T-helper 22 cell (primary cell): ENCODE measurements at places on chromosomes 16 and 17.

DNA sequence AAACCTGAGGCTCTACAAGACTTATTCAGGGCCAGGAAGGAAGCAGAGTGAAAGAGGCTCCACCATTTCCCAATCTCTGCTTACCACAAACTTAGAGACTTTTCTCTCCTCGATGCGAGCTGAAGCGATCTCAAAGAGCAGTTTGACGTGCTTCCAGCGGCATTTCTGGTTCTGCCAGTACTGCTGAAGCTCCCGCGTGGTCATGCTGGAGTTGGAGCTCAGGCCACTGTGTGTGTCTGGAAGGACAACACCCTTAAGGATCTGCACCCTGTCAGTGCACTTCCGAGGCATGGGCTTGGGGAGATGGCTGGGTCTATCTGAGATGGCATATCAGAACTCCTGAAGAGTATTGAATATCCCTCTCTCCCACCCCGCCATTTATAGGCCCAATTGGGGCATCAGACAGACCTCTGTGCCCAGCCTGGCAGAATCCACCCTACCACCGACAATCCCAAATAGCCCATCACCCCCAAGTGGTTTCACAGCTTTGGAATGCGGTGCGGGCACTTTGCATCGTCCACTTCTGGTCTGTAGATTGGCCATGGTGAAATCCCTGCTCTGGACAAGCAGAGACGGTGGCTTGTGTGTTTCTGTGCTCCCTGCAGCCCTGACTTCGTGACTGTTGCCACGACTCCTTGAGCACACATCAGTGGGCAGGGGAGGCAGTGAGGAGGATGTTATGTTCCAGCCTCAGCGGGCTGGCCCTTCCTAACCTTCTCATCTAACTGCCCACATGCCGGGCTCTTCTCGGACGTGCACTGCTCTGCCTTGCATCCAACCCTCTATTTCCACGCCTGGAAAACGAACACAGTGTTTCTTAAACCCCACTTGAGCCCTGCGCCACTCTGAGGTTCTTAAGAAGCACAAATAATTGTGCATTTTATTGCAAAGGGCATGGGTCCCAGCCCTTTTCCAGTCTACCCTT lies 5.2 kb downstream of the SNX20 start:
- no peak for DNase-seq

DNA sequence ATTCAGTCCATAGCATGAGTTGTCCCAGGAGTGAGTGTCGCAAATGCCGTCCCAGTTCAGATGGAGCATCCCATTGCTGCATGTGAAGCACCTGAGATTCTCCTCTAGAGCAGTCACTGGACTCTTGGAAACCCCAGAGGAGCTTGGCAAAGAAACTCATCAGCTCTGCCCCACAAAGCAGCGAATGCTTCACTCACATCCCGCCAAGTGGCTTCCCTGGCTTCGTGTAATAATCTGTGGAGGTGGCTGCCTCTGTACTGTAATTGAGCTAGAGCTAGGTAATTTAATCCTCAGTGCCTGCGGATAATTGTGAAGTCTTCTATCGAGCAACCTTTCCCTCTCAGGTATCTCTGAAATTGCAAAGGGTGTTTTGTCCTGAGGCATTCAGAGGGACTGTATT lies 107.1 kb downstream of the SNX29 start:
- DNase-seq: no peak

DNA sequence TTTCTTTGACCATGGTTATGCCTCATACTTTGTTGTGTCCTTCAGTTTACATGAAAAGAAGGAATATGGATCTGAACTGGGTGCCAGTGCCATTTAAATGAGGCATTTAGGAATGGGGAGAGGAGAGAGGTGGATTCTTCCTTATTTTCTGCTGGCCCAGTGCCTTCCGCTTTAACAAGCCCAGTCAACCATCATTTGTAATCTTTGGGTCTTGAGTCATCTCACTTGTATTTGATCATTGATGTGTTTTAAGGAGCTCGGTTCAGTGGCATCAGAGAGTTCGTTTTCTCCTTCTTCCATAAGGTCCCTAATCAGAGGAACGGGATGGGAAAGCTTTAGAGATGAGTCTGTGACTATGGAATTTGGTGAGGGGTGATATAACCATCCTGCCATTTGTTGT lies 334.9 kb downstream of the WWOX start:
- DNase-seq: no peak

- DNase-seq: no peak
Measured at GRCh38 chr17:64296246-64296645, 33.2 kb upstream of the TEX2 start.

DNA sequence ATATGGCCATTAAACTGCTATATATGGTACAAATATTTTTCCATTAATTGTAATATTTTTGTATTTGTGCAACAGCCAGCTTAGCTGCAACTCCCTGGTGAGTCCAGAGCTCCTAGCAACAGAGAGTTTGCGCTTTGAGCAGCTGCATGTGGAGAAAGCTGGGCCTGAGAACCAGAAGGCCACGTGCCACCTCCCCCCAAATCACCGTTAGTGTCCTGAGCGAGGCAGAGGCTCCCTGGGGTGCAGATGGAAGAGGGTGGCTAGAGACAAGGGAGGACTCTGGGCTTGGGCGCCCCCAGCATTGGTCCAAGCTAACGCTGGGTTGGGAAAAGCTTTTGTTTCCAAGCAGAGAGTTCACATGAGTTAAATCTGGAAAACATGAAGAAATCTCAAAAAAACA lies 41.6 kb downstream of the HSBP1 start:
- DNase-seq: no peak

DNA sequence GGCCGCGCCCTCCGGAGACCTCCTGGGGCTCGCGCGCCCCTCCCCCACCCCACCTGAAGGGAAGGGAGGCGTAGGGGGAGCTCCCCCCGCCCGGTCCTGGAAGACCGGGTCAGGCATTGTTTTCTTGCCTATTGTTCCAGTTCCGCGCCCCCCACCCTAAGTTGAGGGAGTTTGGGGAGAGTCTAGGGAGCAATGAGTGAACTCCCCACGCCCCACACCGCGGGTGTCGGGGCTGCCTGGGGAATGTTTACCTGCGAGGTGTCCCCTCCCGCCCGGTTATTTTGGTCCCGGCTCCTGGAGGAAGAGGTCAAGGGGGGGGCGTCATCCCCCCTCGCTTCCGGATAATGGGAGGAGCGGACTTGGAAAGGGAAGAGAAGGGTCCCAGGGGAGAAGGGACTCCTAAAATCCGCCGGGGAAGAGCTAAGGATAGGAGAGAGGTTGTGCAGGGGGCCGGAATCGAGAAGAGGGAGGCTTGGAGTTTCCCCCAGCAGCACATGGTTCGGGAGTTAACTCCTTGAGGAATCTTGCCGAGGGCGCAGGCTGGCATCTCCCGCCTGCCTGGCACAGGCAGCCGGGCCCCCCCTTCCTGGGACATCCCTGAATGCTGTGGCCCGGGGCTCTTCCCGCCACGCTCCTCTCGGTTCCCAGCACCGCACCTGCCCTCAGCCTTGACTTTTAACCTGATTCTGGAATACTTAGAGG lies 881 bp downstream of the MLLT6 start:
- no peak for DNase-seq

GRCh38 chr17:10115536-10115932 lies 82.9 kb downstream of the GAS7 start:
- DNase-seq: no peak

GRCh38 chr17:62692159-62692651 lies 64.7 kb downstream of the MRC2 start:
- DNase-seq: no peak

DNA sequence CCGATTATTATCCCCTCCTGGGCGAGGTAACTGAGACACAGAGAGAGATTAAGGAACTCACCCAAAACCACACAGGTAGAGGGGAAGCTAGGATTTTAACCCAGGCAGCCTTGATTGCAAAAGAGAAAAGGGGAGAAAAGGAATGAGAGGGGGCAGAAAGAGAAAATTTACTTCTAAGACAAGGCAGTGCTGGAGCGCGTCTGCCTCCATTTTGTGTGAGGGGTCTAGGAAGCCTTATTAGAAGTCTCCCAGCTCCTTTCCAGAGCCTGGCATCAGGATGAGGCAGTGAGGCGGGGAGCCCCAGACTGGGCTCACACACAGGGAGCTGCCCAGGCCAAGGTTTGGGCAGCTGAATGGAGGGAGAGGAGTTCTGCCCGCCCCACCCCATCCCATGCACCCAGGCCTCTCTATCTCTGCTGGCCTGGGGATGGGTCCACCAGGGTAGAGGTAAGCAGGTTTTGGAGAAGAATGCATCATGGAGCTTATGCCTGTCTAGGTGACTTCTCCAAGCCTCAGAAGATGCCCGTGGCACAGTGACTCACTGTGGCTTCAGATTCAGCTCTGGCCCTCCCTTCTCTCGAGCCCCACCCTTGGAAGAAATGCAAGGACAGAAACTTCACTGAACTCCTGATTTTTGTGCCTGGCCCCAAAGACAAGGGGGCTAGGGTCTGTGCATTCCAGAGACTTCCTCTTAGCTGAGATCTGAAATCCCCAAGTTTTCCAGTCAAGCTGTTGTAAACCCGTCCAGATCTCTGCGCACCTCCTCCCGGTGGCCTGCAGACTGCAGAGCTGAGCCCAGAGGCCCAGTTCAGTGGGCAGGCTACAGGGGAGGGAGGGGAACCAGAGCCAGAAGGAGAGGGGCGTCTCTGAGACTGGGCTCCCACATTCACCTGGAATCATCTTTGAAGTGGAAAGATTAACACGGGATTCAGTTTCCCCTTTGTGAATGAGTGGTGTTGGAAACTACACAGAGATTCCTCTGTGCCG lies 95.1 kb upstream of the CDH5 start:
- no peak for DNase-seq

GRCh38 chr16:20726661-20727060 lies 15.0 kb downstream of the THUMPD1 start:
- no peak for DNase-seq

DNA sequence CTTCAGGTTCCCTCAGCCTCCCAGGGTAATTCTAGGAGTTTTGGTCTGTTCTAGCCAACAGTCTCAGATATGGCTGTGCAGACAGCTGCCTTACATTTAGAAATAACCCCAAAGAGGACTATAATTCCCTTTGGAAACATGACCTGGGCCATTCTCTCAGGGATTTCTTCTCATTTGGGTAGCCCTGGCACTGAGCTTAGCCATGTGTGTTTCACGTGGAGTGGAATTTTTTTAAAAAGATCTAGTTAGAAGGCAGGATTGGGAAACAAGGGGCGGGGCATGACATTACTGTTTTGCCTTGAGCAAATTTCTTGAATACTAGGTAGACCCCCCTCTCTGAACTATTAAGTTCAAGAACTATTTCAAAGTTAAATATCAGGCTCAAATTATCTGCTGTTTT lies 29.6 kb upstream of the MRC2 start:
- no peak for DNase-seq

GRCh38 chr17:81322271-81323082 lies 27.4 kb upstream of the SLC38A10 start:
- DNase-seq: peak; percentile 16

GRCh38 chr17:79617740-79618382 lies 7.0 kb upstream of the RBFOX3 start:
- no peak for DNase-seq

- no peak for DNase-seq
Measured at GRCh38 chr17:41724476-41725050, 9.9 kb downstream of the HAP1 start.

DNA sequence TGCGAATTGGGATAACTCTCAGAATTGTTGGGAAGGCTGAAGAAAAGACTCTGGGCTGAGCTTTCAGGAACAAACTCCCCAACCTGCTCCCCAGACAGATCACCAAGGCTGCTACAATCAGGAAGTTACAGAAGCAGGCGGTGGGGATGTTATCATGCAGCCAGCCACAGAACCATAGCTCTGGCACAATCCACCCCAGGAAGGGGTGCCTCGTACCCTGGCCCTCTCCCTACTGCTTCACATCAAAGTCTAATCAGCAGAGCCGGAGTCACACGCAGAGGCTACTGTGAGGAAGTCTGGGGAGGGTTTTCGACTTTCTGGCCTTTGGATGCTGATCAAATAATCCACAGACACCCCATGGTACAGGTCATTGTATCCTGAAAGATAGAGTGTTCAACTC lies 86.8 kb downstream of the NTN1 start:
- no peak for DNase-seq

- no peak for DNase-seq
Measured at GRCh38 chr17:41190328-41190727, 641 bp downstream of the KRTAP9-1 start.

GRCh38 chr16:1407753-1408152 lies 6.8 kb downstream of the UNKL start:
- DNase-seq: no peak

- DNase-seq: no peak
Measured at GRCh38 chr16:25034911-25035310, 19.7 kb upstream of the ARHGAP17 start.

DNA sequence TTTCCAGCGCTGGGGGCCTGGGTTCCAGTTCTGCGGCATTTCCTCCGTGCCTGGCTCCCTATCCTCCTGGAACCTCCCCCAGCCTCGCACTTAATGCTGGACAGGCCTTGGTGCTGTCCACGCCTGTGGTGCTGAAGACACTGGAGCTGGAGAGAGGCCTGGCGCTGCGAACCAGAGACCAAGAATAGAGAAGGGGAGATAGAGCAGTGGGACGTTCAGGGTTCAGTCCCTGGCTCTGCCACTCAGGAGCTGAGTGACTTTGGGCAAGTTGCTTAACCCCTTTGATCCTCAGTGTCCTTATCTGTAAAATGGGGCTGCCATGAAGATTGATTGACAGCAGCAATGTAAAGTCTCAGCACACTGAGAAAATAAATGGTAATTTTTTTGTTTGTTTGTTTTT lies 11.9 kb downstream of the SBK1 start:
- DNase-seq: no peak

DNA sequence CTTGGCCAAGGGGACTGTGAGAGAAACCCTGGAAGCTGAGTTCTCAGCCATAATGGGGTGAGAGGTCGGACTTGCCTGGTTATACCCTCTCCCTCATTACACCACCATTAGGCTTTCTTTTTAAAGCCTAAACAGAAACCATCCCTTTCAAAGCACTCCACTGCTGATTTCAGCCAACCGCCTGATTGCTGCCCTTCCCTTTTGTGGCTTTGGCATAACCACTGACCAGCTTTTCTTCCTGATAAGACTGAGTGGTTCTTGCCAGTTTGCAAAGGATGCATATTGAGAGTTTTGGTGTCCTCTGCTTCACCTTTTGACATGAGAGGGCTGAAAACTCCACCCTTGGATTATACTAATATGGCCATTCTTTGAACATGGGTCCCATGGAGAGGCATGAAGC lies 308.2 kb upstream of the GOT2 start:
- DNase-seq: no peak

- no peak for DNase-seq
Measured at GRCh38 chr16:1974157-1975070, 2.6 kb downstream of the TBL3 start.
